ENCODE measurements at places on chromosomes 12 and 14. TPM values are rescaled to one million over a fixed set of nuclear protein-coding genes. Genes with fewer than 3 reads are reported as not detected.

DNA sequence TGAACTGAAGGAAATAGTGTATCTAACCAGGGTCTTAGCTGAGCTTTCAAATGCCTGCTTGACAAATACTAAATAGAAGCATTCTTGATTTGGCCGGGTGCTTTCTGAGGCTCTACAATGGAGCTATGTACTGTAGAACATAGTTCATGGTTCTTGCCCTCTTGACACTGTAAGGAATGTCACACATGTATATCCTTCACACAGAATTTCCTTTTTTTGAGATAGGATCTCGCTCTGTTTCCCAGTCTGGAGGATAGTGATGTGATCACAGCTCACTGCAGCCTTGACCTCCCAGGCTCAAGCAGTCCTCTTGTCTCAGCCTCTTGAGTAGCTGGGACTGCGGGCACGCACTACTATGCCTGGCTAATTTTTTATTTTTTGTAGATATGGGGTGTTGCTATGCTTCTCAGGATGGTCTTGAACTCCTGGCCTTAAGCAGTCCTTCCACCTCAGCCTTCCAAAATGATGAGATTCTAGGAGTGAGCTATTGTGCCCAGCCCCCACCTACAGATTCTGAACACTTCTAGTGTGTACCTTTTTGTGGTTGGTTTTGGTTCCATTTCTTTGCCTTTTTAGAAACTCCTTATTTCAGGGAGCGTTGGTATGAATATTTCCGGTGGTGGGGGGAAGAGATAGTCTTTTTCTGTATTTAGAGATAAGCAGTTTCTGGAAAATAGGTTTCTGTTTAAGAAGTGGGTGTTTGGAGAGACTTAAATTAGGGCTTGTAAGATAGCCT lies 4.2 kb downstream of the MLXIP start:
- peaks cover 5% of the 10 kb centered on the region for H3K4me1 ChIP-seq
- H3K27ac ChIP-seq = peak overlapping the region; percentile 85
- no peak for DNase-seq
- H3K36me3 ChIP-seq = no peaks in the 10 kb centered on the region
- peak overlapping the region; percentile 82 for H3K4me3 ChIP-seq

GRCh38 chr14:74949859-74950573 lies 5.4 kb downstream of the PGF start:
- no peak overlapping the region for H3K27ac ChIP-seq
- H3K4me3 ChIP-seq = no peak overlapping the region
- H3K36me3 ChIP-seq = no peaks in the 10 kb centered on the region
- H3K27me3 ChIP-seq = no peaks in the 10 kb centered on the region
- no peak for DNase-seq

DNA sequence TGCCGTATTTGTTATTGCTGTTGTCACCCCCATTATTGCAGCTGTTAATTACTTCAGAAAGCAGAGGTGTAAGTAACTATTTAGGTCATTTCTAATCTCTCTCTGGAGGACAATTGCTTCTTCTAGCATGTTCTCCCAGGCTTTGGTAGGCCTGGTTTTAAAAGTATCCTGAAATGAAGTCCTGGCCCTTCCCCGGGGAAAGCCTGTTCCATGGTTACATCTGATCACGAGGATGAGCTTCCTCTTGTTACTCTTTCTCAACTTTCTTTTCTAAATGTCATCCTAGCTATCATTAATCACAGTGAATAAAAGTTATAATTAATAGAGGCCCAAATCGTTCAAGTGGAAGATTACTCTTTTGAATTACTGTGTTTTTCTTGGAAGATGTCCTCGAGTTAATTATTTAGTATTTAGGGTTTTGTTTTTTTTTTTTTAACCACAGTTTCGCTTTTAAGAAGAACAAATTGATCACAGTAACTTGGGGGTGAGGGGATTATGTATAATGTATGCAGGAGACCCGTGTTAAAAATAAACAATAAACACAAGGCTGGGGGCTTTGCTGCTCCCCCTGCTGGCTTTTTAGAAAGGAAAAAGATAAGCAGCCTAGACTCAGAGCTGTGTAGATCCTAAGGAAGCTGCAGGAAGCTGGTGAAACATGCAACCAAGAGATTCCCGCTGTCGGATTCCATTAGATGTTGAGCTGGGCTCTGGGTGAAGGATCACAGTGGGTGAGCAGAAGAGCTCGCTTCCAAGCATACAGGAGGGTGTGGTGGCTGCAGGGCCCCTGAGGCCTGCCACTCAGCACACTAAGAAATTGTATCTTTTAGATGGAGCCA lies 420.1 kb downstream of the FUT8 start:
- H3K36me3 ChIP-seq = no peaks in the 10 kb centered on the region
- H3K27ac ChIP-seq = no peak overlapping the region
- no peak overlapping the region for H3K4me3 ChIP-seq
- H3K27me3 ChIP-seq = no peaks in the 10 kb centered on the region

DNA sequence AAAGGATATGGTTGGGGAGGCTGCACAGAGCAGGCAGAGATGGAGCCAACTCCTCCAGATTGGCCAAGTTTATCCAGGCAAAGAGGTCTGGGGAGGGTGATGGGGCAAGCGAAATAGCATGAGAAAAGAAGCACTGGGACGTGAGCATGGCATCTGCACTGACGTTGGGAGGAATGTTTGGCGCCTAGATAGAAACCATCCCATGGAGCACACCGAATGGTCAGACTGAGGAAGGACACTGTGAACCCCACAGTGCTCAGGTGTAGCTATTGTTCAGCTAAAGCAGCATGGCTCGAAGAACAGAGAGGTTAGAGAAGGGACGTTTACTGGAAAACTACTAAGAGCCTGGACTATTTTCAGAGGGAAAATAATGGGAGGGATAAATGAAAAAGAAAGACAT lies 387.1 kb downstream of the EMP1 start:
- no peak for DNase-seq
- no peaks in the 10 kb centered on the region for H3K4me1 ChIP-seq
- H3K4me3 ChIP-seq = no peak overlapping the region
- no peaks in the 10 kb centered on the region for H3K27me3 ChIP-seq
- no peak overlapping the region for H3K27ac ChIP-seq
- H3K36me3 ChIP-seq = no peaks in the 10 kb centered on the region

GRCh38 chr12:11894890-11895289 lies 175.8 kb upstream of the BCL2L14 start:
- no peak for DNase-seq
- no peaks in the 10 kb centered on the region for H3K36me3 ChIP-seq
- no peak overlapping the region for H3K27ac ChIP-seq
- H3K4me3 ChIP-seq = no peak overlapping the region

- no peak overlapping the region for H3K27ac ChIP-seq
- H3K4me3 ChIP-seq = no peak overlapping the region
- H3K27me3 ChIP-seq = no peaks in the 10 kb centered on the region
- no peaks in the 10 kb centered on the region for H3K4me1 ChIP-seq
- no peak for DNase-seq
- H3K36me3 ChIP-seq = no peaks in the 10 kb centered on the region
Observed at GRCh38 chr14:92225731-92226130, 97.2 kb upstream of the SLC24A4 start.

DNA sequence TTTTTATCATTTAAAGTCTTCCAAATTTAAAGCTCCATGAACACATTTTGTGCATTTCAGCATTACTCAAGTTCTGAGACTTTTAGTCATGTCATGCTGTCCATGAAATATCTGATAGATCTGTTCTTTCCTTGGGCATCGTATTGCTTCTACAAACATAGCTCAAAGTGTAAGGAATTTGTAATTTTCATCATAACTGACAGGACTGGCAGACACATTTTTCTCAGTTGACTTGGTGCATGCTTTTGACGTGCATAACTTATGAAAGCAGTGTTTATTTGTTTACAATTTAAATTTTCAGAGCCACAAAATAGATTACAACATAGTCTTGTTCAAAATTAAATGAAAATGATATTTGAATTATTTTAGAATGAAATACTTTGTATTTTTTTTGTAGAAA lies 812.1 kb upstream of the NOVA1 start:
- no peaks in the 10 kb centered on the region for H3K27me3 ChIP-seq
- no peak for DNase-seq
- no peaks in the 10 kb centered on the region for H3K4me1 ChIP-seq
- no peak overlapping the region for H3K27ac ChIP-seq
- no peak overlapping the region for H3K4me3 ChIP-seq
- no peaks in the 10 kb centered on the region for H3K36me3 ChIP-seq

- DNase-seq = no peak
- H3K36me3 ChIP-seq = no peaks in the 10 kb centered on the region
- no peaks in the 10 kb centered on the region for H3K4me1 ChIP-seq
Observed at GRCh38 chr12:33182485-33182884, 257.1 kb downstream of the SYT10 start.

- DNase-seq = no peak
- H3K4me1 ChIP-seq = no peaks in the 10 kb centered on the region
- H3K4me3 ChIP-seq = no peak overlapping the region
- H3K27me3 ChIP-seq = no peaks in the 10 kb centered on the region
- H3K36me3 ChIP-seq = no peaks in the 10 kb centered on the region
Observed at GRCh38 chr14:99698642-99699041, 14.5 kb downstream of the CYP46A1 start.

- no peaks in the 10 kb centered on the region for H3K36me3 ChIP-seq
- no peaks in the 10 kb centered on the region for H3K27me3 ChIP-seq
- H3K4me3 ChIP-seq = no peak overlapping the region
- no peaks in the 10 kb centered on the region for H3K4me1 ChIP-seq
Observed at GRCh38 chr14:61168141-61168540, 113.0 kb downstream of the TMEM30B start.

GRCh38 chr12:56126732-56127239 lies 1.3 kb upstream of the ESYT1 start:
- no peak overlapping the region for H3K4me3 ChIP-seq
- no peaks in the 10 kb centered on the region for H3K36me3 ChIP-seq
- H3K4me1 ChIP-seq = peaks cover 8% of the 10 kb centered on the region
- H3K27me3 ChIP-seq = no peaks in the 10 kb centered on the region

KLRC3 gene
- 1.8 TPM for total RNA-seq

KLRD1 gene
- 3.2 TPM for total RNA-seq

KRT1 gene
- total RNA-seq = 0.88 TPM

Measured in uterus (tissue), 4 donors.